ENCODE measurements at places on chromosomes 16 and 17.

- DNase-seq, result no peak
These were observed 676 bp downstream of the CPD start for GRCh38 chr17:30379303-30379902.

DNA sequence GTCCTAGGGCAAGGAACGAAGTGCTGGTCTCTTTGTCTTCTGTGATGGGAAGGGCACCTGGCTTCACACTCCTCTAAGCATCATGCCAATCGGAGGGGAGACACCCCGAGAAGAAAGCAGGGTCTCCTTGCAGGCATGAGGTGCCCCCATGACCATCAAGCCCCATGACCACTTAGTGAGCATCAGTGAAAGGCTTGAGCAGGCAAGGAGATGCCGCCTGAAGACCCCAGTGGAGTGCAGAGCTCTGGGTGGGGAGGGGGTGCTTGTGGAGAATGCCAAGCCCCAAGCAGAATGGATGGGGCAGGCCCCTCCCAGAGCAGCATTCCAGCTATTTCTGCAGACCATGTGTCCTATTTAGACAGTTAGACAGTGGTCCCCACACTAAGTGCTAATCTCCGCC lies 232.7 kb upstream of the TNRC6C start:
- no peak for DNase-seq

DNA sequence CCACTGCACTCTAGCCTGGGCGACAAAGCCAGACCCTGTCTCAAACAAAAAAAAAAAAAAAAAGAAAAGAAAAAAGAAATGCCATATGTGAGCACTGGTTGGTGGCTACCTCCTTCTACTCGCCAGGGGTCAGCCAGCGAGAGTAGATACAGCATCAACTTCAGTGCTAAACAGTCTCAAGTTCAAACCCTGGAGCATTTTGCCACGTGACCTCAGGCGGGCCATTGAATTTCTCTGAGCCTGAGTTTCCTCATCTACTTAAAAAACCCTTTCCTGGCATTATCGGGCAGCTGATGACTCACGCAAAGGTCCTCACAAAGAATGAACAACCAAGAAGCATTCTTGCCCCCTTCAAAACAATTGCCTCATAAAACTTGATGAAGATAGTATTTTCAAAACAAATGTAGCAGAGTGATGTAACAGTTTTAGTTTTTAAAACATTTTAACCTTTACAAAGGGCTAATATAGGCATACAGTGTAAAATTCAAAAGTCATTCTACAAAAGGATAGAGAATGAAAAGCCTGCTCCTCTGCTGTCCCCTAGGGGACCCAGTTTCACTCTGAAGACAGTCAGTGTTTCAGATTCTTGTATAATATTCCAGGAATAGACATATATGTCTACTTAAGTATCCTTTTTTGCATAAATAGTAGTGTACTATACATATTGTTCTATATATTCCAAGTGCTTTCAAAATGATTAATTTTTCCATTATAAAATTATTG lies 28.4 kb downstream of the DNAH2 start:
- DNase-seq, result no peak

DNA sequence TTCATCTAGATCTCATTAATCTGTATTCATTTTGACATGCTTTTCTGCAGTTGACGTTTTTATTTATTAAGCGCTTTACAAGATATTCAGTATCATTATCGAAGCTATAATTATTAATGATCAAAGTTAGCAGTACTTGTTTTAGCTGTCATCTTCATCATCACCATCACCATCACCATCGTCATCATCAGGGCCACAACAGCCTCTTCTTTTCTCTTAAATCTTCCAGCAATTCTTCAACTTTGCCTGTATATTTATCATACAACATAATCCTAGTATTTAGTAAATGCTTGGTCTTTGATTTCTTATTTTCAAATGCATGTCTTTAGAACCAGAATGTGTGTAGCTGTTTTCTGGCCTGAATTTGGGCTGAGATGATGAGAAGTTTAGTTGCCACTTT lies 528.0 kb downstream of the MAF start:
- DNase-seq, result no peak

DNA sequence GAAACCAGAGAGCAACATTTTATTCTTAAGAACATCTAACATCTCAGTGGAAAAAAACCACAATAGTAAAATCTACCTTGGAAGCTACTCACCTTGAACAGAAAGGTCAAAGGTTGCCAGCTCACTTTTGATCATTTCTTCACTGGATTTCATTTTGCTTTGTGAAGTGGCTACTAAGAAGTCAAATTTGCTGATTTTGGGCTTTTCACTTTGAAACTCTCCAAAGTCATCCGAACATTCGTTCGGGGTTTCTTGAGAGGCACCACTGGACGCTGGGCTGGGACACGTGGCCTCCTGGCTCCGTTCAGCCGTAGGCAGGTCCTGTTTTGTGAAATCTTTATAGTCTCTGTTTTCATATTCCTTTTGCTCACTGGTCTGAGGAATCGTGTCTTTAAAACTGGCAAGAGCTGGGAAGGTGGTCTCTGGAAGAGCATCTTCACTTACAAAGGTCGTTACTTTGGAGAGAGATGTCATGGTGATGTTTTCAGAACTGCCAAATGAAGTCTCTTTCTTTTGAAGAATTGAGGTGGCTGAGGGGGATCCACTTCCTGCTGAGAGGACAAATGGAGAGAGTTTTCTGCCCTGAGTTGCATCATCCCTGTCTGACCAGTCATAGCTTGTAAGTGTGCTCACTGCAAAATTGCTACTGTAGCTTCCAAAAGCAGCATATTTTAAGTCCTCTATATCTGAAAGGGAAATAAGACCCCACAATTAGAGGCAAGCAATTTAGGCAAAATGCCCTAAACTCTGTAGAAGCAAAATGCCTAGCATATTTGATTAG lies 52.4 kb downstream of the DUSP14 start:
- DNase-seq, result no peak

DNA sequence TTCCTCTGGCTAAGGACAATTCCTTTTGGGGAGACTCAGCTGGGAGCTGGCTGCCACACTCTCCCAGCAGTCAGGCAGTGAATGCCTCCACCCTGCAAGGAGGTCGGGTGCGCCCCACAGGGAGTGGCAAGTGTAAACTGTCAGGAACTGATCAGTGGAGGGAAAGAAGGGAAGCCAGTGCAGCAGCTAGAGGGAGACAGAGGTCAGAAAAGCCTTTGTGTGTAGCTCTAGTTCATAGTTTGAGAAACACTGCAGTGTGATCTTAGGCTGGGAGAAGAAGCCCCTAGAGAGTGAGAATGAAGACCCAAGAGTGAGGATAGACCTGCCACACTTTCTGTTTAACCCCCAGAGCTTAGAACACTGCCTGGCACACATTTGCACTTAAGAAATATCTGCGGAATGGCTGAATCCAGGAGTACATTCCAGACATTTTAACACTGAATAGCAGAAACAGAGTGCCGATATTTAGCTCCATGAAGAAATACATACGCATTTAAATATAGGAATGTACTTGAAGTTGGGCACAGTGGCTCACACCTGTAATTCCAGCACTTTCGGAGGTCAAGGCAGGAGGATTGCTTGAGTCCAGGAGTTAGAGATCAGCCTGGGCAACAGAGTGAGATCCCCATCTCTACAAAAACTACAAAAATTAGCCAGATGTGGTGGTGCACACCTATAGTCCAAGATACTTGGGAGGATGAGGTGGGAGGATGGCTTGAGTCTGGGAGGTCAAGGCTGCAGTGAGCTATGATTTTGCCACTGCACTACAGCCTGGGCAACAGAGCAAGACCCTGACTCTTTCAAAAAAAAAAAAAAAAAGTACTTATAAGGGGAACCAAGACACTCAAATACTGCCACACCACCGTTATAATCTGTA lies 11.1 kb upstream of the SLC5A11 start:
- no peak for DNase-seq

- DNase-seq, result no peak
These were observed 79.4 kb downstream of the RAP1GAP2 start for GRCh38 chr17:2875608-2876007.

GRCh38 chr17:73657473-73658116 lies 13.3 kb upstream of the SDK2 start:
- DNase-seq, result no peak

DNA sequence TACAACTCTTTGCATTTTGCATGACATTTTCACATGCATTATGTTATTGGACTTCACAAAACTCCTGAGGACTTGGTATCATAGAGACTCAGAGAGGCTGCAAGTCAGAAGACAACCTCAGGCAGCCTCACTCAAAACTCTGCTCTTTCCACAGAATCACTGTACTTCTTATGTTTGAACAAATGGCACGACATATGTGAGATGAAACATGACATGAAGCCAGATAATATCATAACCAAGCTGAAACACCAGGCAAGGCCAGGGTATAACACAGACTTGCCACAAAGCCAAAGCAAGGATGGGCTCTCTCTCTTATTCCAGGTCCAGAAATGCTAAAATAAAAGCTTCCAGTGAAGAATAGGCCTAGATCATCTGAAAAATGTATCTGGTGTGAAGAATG lies 425.8 kb upstream of the CDH5 start:
- DNase-seq, result no peak

GRCh38 chr16:14502932-14503741 lies 126.9 kb downstream of the PARN start:
- DNase-seq, result no peak

DNA sequence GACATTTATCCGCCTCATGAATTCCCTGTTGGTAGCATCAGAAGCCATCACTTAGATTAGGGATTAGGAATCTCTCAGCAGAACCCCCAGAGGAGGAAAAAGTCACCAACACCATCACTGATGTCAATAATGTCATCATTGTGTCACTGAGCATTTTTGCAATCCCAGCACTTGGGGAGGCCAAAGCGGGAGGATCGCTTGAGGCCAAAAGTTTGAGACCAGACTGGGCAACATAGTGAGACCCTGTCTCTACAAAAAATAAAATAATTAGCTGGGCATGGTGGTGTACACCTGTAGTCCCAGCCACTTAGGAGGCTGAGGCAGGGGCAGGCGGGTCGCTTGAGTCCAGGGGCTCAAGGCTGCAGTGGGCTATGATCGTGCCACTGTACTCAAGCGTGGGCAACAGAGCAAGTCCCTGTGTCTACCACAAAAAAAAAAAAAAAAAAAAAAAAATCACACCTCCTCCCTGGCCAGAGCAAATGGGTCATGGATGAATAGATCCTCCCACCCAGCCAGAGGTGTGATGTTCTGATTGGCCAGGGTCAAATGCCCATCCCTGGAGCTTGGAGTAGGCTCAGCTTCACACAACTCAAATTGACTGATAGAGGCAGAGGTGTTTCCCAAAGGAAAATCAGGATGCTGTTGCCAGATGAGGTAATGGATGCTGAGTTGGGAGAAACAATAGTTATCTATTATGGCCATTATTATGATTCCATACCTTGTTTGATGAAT lies 31.6 kb downstream of the VWA3A start:
- no peak for DNase-seq

DNA sequence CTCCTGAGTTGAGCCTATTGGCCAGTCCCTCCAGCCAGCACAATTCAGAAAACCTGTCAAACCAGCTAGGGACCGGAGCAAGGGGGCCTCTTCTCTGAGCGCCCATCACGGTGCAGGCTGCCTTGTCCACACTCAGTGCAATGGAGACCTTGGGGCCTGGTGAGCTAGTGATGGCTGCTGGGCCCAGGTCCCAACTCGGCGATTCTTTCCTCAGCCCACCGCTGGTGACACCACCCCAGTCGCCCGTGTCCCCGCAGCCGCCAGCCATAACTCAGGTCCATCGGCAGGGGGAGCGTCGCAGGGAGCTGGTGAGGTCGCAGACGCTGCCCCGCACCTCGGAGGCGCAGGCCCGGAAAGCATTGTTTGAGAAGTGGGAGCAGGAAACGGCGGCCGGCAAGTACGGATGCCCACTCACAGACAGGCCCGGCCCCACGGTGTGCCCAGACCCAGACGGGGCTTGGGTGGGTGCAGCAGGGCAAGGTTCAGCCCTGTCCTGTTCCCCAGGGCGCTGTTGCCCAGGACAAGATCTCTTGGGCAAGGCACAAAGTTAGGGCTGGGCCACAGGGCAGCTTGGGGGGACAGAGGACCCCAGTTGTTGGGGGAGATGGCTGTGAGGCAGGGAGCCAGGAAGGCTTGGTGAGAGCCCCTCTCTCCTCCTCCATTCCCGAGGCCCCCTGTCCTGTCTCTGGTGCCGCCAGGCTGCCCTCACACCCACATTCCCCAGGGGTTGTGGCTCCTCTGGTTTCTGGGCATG lies 10.8 kb downstream of the SMTNL2 start:
- peak; percentile 26 for DNase-seq

DNA sequence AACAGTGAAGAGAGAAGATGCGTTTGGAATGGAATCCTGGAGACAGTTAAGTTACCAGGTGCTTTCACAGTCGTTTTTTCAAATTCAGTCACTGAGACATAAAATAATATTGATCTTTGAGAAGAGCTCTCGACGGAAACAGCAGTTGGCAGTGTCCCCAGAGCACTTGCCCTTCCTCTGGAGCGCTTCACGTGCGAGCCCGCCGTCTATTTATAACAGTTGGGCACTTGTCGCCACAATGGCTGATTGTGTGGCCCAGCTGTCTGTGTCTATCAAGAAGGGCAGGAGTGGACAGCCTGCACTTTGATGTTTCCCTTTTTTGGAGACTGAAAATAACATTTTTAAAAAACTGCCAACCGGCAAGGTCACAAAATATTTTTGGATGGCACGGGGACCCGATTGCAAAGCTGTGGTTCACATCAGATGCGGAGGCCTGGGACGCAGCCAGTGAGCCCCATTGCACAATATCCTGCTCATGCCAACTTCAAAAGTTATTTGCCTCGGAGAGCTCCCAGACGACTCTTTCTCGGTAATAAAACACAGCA lies 62.9 kb downstream of the ADCY9 start:
- no peak for DNase-seq

DNA sequence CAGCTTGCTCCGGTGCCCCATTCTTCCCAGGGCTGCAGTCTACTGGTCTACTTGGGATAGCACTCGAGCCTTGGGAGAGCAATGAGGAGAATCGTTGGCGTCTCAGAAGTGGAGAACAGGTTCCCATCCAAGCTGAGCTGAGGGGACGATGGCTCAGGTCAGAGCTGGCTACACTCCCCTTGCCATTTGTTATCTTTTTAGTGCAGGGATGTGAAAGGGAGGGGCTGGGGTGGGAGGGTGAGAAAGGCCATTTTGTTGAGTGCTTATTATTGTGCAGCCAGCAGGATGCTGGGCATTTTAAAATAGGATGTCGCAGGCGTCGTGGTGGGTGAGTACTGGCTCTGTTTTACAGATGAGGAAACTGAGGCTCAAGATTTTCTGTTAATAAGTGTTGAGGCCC lies 410.8 kb downstream of the SNX29 start:
- DNase-seq, result no peak

- DNase-seq, result peak; percentile 37
These were observed 2.2 kb downstream of the RAB26 start for GRCh38 chr16:2150418-2151187.

DNA sequence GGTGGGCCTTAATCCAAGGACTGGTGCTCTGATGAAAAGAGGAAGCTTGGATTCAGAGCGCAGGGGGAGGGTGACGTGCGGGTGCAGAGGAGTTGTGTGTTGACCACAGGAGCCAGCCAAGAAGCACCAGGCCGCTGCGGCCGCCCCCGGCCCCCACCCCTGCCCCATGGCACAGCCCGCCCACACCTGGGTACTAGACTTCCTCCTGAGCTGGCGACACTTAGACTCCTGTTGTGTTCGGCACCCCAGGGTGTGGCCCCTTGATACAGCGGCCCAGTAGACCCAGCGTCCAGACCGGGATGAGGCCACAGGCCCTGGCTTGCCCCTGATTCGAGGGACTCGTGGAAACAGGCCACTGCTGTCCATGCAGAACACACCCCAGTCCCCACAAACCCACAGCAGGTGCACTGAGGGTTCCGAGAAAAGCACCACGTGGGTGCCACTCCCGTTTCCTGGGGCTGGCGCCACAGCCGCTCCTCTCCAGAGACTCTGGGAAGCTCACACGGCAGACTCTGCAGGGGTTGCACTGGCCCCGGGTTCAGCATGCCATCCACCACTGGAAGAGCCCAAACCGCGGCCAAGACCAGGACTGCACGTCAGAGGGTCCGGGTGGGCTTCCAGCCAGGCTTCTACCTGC lies 5.7 kb upstream of the SNAI3 start:
- no peak for DNase-seq

- DNase-seq, result no peak
These were observed 107.0 kb downstream of the PLCG2 start for GRCh38 chr16:81885976-81886586.
